GM12891 (cell line): ENCODE measurements at places on chromosomes 6 and 20.

DNA sequence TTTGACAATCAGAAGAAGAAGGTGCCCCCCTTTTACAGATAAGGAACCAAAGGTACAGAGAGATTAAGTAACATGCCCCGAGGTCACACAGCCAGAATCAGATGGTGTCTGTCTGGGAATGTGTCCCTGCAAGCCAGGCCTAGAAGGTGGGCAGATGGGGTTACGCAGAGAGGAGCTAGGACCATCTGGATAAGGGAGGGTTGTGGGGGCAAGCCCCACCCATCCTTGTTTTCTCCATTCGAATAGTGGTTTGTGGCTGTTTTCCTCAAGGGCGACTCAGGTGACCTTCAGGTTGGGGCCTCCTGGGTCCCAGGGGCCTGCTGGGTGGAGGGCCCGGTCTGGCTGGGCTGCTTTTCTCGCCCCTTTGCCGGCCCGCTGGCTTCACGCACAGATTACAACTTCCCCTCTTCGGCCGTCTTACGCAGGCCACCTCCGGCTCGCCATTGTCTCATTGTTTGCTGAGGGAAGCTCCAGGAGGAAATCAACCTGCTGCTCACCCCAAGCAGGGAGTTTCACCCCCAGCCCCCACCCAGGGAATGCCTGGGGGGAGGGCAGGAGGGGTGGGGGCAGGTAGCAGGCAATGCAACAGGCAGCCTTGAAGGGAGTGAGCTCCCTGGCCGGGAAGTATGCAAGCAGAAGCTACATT lies 30.8 kb upstream of the CSNK2A1 start:
- no peak for DNase-seq

DNA sequence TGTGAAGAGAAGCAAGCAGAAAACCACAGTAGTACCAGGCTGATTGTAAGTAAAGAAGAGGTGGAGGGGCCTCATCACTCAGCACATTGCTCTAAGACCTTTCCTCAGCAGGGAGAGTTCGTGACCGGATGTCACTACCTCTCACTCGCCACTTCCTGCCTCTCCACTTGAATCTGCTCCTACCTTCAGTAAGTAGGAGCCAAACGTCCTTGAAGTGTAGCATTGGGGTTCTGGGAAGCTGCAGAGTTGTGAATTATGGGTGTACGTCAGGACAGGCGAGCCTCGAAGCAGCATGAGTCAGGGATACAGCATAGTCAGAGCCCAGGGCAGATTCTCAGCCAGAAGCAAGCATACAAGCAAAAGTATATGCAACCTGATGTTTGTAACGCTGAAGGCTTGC lies 224.9 kb downstream of the PHACTR1 start:
- DNase-seq, result no peak

DNA sequence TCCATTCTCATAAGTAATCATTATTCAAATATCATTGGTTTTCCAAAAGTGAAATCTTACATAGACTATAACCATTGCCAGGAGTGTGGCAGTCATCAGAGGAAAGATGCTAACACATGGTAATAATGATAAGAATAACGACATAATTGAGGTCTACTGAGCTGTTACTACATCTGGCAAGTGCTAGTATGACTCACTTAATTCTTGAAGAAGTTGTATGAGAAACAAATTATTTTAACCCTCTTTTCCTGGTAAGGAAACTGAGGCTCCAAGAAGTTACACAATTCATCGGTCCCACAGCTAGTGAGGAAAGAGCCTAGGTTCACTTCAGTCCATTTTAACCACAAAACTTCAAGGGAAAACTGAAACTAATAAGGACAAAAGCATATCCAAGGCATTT lies 335.6 kb upstream of the BTBD3 start:
- no peak for DNase-seq

DNA sequence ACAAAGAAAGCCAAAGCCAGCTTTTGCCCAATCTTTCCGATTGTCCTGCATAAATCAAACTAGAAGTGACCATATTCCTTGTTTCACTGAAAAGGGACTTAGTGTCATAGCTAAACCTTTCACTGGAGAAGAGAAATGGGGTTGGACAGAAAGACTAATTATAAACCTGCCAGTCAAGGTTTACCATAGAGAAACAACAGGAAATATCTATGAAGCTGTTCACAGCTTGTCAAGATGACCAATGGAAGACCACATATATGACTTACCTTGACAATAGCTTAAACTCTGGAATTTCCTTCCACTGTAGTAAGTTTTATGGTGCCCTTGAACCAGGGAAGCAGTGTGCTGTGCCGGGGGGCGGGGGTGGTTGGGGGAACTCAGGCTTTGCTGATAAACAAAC lies 107.7 kb upstream of the PHACTR1 start:
- DNase-seq, result no peak

- no peak for DNase-seq
These were observed 11.6 kb downstream of the AURKA start for GRCh38 chr20:56380375-56380774.
